ENCODE measurements at places on chromosomes 2 and 18. TPM values are rescaled to one million over a fixed set of nuclear protein-coding genes. Genes with fewer than 3 reads are reported as not detected.

DNA sequence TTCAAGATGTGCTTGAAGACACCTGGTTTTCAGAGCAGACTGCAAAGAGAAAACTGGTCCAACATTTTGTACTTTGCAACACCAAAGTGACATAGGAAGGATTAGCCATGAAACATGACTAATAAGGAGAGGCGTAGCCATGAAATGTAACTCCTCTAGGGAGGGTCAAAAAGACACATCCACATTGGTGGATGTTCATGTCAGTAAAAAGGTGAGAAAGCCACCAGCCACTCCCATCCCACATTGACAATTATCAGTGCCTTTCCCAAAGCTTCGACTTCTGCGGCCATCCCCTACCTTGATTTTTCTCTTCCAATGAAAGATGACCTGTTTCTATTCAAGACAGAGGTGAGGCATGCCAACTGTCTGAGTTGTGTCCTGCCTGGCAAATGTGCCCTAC lies 223.2 kb downstream of the ALK start:
- DNase-seq, result no peak

- DNase-seq, result no peak
Measured at GRCh38 chr2:81853341-81853740, 1548.8 kb upstream of the LRRTM1 start.

GRCh38 chr2:179338681-179339080 lies 74.0 kb upstream of the SESTD1 start:
- DNase-seq, result no peak

GRCh38 chr2:11667866-11668637 lies 1.9 kb downstream of the NTSR2 start:
- DNase-seq, result no peak

- DNase-seq, result no peak
Measured at GRCh38 chr2:41695198-41696113, 352.4 kb upstream of the PKDCC start.

DNA sequence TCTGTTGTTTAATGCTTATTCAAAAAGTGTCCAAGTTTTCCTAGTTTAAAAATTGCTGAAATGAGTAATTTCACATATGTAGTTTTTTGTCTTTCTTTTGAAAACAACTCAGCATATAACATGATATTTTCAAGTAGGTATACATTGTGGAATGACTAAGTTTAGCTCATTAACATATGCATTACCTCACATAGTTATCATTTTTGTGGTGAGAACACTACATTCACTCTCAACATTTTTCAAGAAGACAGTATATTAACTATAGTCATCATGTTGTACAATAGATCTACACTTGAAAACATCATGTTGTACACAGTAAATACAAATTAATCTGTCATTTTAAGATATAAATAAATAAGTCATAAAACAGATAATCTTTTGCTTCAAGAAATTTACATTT lies 340.0 kb downstream of the CCDC85A start:
- no peak for DNase-seq

- DNase-seq, result no peak
Measured at GRCh38 chr2:108459441-108459840, 10.4 kb downstream of the GCC2 start.

GRCh38 chr18:69402533-69402989 lies 1.9 kb downstream of the DOK6 start:
- DNase-seq, result no peak

- no peak for DNase-seq
Measured at GRCh38 chr18:48595703-48596218, 56.9 kb downstream of the CTIF start.

- DNase-seq, result peak; percentile 16
Measured at GRCh38 chr2:59025157-59025757, 784.1 kb upstream of the FANCL start.

- no peak for DNase-seq
Measured at GRCh38 chr2:214676421-214677089, 132.9 kb downstream of the BARD1 start.

- no peak for DNase-seq
Measured at GRCh38 chr18:23634692-23635091, 28.0 kb downstream of the ANKRD29 start.

DNA sequence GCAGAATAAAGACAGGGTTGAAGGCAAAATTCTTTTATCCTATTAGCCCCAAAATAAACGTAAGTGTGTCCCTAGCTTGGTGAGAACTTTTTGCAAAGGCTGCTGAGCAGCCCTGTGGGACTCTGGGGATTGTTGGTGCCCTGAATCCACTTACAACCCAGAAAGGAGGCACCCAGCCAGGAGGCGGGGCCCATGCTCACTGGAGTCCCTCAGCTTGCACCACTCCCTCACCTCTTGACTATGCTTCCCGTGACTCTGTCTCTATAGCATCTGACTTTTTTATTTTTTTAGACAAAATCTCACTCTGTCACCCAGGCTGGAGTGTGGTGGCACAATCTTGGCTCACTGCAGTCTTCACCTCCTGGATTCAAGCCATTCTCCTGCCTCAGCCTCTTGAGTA lies 15.8 kb upstream of the COL6A3 start:
- DNase-seq, result peak; percentile 61

Gene TPRKB
- total RNA-seq, result 33.2 TPM

Gene NYAP2
- not detected for total RNA-seq

All from activated CD4-positive, alpha-beta memory T cell treated with anti-CD3 and anti-CD28 coated beads for 36 hours (primary cell).